ENCODE measurements at places on chromosomes 16 and 17.

GRCh38 chr16:72111657-72112451 lies 18.2 kb downstream of the DHX38 start:
- no peak for DNase-seq

DNA sequence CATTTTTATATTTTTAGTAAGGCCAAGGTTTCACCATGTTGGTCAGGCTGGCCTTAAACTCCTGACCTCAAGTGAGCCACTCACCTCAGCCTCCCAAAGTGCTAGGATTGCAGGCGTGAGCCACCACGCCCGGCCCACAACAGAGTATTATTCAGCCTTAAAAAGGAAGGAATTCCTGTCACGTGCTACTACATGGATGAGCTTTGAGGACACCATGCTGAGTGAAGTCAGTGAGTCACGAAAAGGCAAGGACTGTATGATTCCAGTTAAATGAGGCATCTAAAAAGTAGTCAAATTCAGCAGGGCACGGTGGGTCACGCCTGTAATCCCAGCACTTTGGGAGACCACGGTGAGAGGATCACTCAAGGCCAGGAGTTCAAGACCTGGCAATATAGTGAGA lies 9.7 kb downstream of the CSF3 start:
- DNase-seq = no peak

- no peak for DNase-seq
These were observed 802 bp upstream of the ATXN2L start for GRCh38 chr16:28821874-28822519.

- no peak for DNase-seq
These were observed 18.4 kb downstream of the TRAP1 start for GRCh38 chr16:3698941-3699340.

- DNase-seq = no peak
These were observed 1.8 kb upstream of the CDC42EP4 start for GRCh38 chr17:73313526-73314127.

DNA sequence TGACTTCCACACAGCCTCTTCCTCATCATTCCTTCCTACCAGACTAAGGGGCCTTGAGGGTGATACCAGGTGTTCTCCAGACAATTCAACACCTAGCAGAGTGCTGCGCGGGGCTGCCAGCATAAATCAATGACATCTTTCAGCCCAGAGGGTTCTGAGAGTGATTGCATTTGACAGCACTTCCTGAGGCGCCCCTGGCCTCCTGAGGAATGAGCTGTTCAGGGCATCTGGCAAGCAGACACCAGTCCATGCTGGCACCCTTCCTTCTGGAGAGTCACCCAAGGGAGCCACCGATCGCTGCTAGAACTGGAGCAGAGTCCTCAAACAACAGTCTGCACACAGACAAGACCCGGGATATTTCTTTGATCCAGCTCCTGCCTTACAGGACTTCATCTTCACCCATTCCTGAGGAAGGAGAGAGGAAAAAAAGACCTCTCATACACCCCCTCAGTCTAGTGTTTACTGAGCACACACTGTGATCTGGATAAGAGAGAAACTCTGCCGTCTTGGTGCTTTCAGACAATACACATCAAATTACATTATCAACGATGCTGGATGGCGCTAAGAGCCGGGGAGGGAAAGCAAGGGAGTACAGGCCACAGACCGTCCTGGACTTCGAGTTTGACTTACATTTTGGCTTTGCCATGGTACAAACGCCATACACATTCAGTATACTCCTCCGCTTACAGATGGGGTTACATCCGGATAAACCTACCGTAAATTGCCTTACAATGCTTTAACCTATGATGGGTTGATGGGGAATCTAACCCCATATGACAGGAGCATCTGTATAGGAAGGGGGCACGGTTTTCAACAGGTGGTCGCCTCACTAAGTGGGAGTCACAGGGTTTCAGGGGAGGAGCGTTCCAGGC lies 23.0 kb downstream of the NPTX1 start:
- no peak for DNase-seq

- no peak for DNase-seq
These were observed 9.8 kb downstream of the FSCN2 start for GRCh38 chr17:81537856-81538555.

GRCh38 chr16:73549984-73550631 lies 502.2 kb upstream of the ZFHX3 start:
- DNase-seq = no peak

DNA sequence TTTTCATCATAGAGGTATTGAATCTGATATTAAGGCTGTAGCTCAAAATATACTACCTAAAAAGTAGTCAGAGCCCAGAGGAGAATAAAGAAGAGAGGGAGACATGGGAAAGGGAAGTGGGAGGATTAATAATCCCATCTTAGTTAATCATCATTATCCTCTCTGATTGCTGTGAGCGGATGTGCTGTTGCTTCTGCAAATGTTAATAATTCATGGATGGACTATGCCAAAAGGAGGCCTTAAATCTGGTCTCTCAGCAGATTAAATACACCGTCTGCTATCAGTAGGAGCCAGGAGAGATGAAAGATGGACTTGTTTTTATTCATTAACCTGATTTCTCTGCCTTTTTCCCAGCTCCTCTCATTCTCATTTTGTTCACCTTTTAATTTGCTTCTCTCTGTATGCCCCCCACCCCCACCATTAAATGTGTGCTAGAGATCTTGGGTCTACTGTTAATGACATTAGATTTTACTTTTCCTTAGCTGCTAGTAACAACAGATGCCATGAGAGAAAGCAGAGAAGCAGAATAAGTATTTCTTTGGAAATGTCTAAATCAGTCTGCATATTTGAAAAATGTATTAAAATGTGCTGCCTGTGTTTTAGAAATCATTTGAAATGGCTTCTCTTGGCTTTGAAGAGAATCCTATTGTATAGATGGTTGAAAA lies 44.2 kb downstream of the NUP93 start:
- no peak for DNase-seq

GRCh38 chr17:77959926-77960521 lies 1.5 kb downstream of the TNRC6C start:
- peak; percentile 41 for DNase-seq

DNA sequence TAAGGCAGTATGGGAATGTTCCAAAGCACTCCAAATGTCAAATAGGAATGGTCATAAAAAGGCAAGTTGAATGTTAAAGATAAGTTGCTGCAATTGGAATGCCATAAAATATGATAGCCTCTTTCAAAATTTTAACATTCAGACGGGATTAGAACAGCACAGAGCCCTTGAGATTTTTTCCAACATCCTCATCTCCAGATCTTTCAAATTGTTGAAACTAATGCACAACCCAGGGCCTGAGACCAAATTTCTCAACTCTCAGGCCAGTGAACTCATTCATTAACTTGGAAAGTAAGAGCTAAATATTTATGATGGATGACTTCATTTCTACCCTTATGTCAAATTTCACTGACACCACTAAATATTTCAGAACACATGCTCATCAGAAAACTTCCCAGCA lies 346.5 kb upstream of the XYLT1 start:
- DNase-seq = no peak

DNA sequence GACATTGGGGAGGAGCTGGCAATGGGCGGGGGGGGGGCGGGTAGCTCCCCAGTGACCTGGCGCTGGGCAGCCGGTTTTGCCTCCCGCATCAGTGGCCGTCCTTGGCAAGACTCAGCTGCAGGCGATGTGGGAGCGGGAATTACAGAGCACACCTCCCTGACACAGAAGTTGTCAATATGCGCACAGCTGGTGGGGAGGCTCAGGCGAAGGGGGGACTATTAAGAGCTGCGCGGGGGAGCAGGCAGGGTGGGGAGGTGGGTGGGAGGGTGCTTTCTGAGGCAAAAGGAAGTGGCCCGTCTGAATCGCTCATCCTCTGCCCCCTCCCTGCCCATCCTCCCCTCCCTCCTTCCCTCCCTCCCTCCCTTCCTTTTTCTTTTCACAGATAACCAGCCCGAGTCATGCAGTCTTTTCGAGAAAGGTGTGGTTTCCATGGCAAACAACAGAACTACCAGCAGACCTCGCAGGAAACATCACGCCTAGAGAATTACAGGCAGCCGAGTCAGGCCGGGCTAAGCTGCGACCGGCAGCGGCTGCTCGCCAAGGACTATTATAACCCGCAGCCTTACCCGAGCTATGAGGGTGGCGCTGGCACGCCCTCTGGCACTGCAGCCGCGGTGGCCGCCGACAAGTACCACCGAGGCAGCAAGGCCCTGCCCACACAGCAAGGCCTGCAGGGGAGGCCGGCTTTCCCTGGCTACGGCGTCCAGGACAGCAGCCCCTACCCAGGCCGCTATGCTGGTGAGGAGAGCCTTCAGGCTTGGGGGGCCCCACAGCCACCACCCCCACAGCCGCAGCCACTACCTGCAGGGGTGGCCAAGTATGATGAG lies 44.0 kb downstream of the SREBF1 start:
- peak; percentile 82 for DNase-seq

GRCh38 chr16:5062051-5062450 lies 3.7 kb downstream of the C16orf89 start:
- no peak for DNase-seq

DNA sequence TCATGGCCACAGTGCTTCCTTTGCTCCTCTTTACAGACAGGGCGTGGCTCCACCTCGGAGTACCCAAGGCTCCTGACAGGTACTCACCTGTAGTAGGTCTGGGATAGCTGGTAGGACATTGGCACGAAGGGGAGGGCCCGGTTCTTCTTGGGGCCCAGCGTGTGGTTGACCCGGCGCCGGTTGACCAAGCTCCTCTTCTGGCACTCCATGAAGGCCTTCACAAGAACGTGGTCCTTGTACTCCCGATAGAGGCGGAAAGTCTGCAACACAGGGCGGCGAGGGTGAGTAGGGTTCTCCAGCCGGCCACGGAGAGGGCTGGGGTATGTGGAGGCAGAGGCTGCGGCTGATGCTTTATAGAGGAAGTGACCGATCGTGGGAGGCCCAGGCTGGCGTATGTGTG lies 69.7 kb downstream of the IL21R start:
- DNase-seq = no peak

DNA sequence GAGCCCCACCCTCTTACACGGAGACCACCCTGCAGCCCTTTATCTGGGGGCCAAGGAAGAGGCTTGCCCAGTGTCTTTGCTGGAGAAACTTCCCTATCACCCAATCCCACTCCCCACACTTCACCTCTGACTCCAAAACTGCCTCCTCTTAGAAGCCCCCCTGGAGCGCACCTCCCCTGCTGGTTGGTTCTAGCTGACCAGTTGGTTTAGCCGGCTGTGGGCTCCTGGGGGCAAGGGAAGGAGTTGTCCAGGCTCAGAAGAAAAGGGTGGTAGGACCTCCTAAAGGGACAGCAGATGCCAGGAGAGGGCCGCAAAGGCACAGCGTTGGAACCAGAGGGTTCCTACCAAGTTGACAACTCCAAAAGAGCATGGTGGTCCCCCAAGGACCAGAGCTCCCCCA lies 2.0 kb downstream of the BCAR1 start:
- DNase-seq = no peak

DNA sequence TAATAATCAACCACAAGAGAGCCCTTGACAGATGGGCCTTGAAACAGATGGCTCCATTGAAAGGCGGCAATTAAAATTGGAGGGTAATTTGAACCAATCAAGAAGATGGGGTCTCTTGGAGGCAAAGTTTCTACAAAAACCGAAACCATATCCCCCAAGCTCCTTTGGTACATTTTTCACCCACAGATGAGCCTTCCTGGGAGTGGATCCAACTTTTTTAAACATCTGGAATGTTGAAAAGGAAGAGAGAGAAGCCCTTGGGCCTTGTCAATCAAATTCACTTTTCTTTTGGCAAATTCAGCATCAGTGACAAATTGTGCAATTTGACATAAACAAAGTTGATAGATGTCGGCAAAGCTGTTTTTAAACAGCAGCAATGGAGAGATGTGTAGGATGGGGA lies 13.2 kb upstream of the NUP93 start:
- no peak for DNase-seq

DNA sequence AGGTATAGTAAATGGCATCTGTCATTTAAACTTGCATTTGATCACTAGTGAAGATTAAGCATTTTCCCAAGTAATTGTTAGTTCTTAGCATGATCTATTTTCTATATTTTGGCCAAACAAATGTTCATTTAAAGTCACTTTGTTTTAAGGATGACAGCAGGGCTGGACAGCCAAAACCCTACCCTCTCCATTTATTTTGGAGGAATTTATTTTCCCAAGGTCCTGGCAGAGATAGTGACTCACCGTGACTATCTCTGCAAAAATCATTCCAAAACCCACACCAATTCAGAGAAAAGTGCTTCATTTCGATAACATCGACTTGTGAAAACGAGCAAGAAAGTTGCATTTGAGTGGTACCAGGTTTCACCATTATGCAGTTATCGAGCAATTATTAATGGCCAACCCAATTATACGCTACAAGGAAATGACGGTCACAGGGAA lies 665 bp upstream of the AKAP1 start:
- DNase-seq = no peak

- no peak for DNase-seq
These were observed 14.2 kb upstream of the SEC14L1 start for GRCh38 chr17:77126519-77126918.

- no peak for DNase-seq
These were observed 80.7 kb downstream of the HS3ST3A1 start for GRCh38 chr17:13520899-13521572.

DNA sequence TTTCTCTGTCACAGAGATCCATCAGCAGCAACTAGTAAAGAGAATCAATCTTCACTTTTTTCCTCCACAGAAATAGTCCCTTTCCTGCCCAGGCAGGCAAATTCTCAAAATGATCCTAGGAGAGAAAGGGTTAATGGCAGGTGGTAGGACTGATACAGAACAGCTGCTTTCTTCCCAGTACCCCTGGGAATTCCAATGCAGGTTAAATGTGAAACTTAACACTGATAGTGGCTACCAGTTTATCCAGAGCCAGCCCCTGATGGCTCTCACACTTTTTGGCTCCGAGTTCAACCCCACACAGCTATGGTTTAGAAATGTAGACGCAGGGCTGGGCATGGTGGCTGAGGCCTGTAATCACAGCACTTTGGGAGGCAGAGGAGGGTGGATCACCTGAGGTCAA lies 22.2 kb downstream of the MARVELD3 start:
- DNase-seq = no peak

DNA sequence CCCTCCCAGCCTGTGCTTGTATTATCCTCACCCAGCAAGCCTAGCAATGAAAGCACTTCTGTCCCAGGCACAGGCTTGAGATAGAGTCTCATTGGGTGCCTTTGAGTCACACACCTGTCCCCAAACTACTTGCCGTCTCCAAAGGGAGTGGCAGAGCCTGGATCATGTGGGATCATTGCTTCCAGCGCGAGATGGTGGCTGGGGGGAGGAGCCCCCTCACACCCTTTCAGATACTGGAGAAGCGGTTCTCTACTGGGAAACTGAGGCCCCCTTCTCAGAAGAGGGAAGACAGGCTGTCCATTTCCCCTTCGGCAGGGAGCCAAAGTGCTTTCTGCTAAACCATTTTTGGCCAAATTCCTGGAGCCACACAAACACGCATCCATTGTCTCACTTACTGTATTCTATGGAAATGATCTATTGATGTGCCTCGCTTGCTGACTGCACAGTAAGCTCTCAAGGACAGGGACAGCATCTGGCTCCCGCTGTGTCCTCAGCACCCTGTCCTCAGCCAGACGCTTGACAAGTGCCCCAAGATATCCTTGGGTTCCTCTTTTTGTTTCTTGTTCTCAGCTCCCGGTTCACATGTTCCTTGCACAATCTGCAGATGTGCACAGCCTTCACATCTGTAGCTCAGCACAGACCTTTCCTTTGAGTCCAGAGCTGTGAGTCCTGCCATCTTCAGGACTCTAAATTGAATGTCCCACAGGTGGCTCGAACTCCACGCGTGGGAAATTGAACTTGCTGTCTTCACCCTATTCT lies 26.0 kb upstream of the DLX3 start:
- no peak for DNase-seq

GRCh38 chr16:60404401-60404800 lies 1631.8 kb downstream of the CDH8 start:
- DNase-seq = no peak

GRCh38 chr16:67245674-67246080 lies 1.6 kb downstream of the FHOD1 start:
- no peak for DNase-seq
